ENCODE measurements at places on chromosomes 3 and 15. TPM values are rescaled to one million over a fixed set of nuclear protein-coding genes. Genes with fewer than 3 reads are reported as not detected.

The SCAMP5 gene
- total RNA-seq, result 3.5 TPM

The INSYN1 gene
- 15.2 TPM for total RNA-seq

The RARRES1 gene
- total RNA-seq, result 63.8 TPM

The DNAH12 gene
- 0.95 TPM for total RNA-seq

The CHL1 gene
- 7.5 TPM for total RNA-seq

GRCh38 chr3:139307601-139308555 lies 35.9 kb upstream of the MRPS22 start:
- no peak for DNase-seq

GRCh38 chr15:47794252-47794914 lies 77.1 kb downstream of the SEMA6D start:
- no peak for DNase-seq

GRCh38 chr15:31525988-31526665 lies 199.5 kb downstream of the KLF13 start:
- no peak for DNase-seq

GRCh38 chr3:100042166-100042981 lies 71.9 kb downstream of the FILIP1L start:
- no peak for DNase-seq

- no peak for DNase-seq
These were observed 1416.0 kb upstream of the ALCAM start for GRCh38 chr3:103950676-103951075.

DNA sequence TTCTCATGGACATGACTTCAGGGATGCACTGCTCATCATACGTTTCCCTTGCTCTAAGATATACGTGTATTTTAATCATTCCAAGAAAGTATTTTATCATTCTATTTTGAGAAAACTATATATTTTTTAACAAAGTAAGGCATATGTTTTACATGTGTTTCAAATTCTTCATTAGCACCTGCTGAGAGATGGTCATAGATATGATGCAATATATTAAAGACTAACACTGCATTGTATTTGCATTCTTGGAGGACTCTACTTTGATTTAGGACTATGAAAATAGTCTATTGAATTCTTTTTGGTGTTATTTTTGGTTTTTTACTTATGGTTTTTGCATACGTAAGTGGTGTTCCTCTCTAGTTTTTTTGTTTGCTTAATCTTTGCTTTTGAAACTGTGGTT lies 54.2 kb upstream of the MTMR10 start:
- no peak for DNase-seq

GRCh38 chr3:63585927-63586326 lies 66.5 kb upstream of the SNTN start:
- DNase-seq, result no peak

GRCh38 chr3:104088738-104089137 lies 1278.0 kb upstream of the ALCAM start:
- DNase-seq, result no peak

- no peak for DNase-seq
These were observed 50.1 kb downstream of the GLCE start for GRCh38 chr15:69210574-69210973.

GRCh38 chr15:72207558-72208085 lies 10.0 kb upstream of the GRAMD2A start:
- no peak for DNase-seq

GRCh38 chr15:100580414-100580813 lies 21.6 kb downstream of the LINS1 start:
- DNase-seq, result no peak

DNA sequence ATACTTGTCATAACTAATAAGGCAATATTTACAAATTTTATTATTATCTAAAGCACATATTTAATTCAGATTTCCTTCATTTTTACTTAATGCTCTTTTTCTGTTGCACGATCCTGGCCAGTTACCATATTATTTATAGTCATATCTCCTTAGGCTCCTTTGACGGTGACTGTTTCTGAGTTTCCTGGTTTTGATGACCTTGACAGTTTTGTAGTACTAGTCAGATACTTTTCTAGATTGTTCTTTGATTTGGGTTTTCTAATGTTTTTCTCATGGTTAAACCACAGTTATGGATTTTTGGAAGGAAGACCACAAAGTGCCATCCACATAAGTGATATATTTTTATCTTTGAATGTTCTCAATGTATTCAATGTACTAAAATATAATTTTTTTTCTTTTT lies 171.0 kb upstream of the NANOGP8 start:
- DNase-seq, result no peak

- DNase-seq, result no peak
These were observed 29.9 kb upstream of the PFN2 start for GRCh38 chr3:150000641-150001040.

DNA sequence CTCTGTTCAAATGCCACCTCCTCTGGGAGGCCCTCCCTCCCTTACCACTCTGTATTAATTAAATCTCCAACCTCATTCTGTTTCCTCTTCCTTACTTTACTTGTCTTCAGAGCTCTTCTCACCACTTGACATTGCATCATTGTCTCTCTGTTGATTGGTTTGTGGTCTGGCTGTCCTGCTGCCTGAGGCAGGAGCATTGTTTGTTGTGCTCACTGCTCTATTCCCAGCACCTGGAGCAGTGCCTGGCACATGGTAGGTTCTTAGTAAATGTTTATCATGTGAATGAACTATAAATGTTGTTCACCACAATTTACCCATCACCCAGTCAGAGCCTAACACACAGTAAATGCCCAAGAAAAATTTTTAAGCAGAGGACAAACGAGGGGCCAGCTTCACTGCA lies 6.7 kb upstream of the BFSP2 start:
- no peak for DNase-seq

- DNase-seq, result no peak
These were observed 3.6 kb downstream of the LRRC57 start for GRCh38 chr15:42544853-42545629.

- no peak for DNase-seq
These were observed 223.4 kb downstream of the STT3B start for GRCh38 chr3:31755926-31756658.
